ENCODE measurements at places on chromosomes 5 and 9.

GRCh38 chr5:159504857-159505304, 174.6 kb upstream of the IL12B start:
- no peak for DNase-seq

GRCh38 chr9:87122947-87123685, 175.8 kb upstream of the GAS1 start:
- no peak for DNase-seq

GRCh38 chr5:95664204-95664786, 17.7 kb downstream of the RFESD start:
- peak; percentile 19 for DNase-seq

GRCh38 chr5:32379421-32379820, 65.1 kb downstream of the ZFR start:
- no peak for DNase-seq

- DNase-seq: no peak
These were observed 55.5 kb upstream of the ARAP3 start for GRCh38 chr5:141737535-141737934.

DNA sequence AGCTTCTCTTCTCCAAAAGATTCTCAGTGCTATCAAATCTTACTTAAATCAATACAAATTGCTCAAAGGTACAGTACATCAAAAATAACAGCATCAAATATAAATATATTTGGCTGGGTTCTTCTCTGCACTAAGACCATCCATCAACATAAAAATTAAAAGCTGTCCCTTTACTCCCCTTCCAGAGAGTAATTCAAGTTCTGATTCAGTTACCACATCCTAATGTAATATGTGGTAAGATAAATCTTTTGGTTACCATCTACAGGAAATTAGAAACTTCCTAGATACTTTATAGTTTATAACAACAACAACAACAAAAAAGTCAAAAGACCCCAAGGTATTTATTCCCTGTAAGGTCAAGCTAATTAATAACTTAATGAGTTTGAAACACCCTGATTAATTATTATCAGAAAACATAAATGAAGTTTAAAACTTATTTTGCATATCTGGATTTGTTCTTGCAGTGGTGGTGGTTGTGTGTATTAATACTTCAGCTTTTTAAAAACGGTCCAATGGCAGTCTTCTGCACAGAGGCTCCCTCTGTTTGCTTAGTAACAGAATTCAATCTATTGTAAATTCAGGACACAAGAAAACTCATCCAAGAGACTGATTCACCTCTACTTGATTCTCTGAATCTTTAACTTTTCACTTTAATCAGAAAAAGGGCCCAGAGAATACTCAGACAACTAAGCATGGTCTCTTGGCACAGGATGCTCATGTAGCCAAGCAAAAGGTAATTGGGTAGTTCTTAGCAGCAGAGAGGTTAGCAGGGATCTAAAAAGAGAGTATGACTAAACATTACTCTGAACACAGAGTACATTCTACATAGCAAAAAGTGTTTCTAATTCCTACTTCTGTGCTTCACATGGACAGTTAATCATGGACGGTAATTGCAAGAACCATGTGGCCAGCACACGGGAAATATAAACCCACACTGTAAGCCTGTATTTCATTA, 20.1 kb downstream of the DIAPH1 start:
- no peak for DNase-seq

- no peak for DNase-seq
These were observed 10.4 kb downstream of the UBE2D2 start for GRCh38 chr5:139571543-139571942.

- DNase-seq: no peak
These were observed 87.1 kb upstream of the SELENOP start for GRCh38 chr5:42898760-42899159.

GRCh38 chr5:135729321-135729786, 105.1 kb upstream of the SLC25A48 start:
- DNase-seq: no peak

- no peak for DNase-seq
These were observed 128.8 kb upstream of the MAP3K1 start for GRCh38 chr5:56686337-56687195.

- DNase-seq: no peak
These were observed 163.4 kb downstream of the RGS3 start for GRCh38 chr9:113626735-113627495.

- DNase-seq: no peak
These were observed 4.7 kb downstream of the SLC24A2 start for GRCh38 chr9:19784136-19784535.

- DNase-seq: no peak
These were observed 10.5 kb downstream of the SLC38A9 start for GRCh38 chr5:55701462-55702103.

GRCh38 chr5:56279979-56280378, 46.8 kb upstream of the ANKRD55 start:
- no peak for DNase-seq

DNA sequence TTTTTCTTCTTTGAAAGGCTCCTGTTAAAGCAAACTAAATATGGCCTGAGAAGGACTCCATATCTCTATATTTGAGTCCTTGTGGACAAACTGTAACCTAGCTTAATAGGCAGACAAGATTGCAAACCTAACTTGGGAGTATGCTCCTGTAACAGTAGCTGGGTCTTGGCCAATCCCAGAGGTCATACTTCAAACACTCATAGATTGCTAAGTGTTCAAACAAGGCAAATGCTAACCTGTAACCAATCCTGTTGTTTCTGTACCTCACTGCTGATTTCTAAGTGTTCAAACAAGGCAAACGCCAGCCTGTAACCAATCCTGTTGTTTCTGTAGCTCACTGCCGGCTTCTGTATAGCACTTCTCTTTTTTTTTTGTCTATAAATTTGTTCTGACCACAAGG, 50.6 kb upstream of the CLK4 start:
- DNase-seq: no peak

- no peak for DNase-seq
These were observed 55.2 kb upstream of the GAS1 start for GRCh38 chr9:87002517-87002916.

GRCh38 chr9:96031366-96031824, 155.9 kb downstream of the ERCC6L2 start:
- no peak for DNase-seq

- DNase-seq: no peak
These were observed 43.7 kb downstream of the STK10 start for GRCh38 chr5:172144291-172144815.

DNA sequence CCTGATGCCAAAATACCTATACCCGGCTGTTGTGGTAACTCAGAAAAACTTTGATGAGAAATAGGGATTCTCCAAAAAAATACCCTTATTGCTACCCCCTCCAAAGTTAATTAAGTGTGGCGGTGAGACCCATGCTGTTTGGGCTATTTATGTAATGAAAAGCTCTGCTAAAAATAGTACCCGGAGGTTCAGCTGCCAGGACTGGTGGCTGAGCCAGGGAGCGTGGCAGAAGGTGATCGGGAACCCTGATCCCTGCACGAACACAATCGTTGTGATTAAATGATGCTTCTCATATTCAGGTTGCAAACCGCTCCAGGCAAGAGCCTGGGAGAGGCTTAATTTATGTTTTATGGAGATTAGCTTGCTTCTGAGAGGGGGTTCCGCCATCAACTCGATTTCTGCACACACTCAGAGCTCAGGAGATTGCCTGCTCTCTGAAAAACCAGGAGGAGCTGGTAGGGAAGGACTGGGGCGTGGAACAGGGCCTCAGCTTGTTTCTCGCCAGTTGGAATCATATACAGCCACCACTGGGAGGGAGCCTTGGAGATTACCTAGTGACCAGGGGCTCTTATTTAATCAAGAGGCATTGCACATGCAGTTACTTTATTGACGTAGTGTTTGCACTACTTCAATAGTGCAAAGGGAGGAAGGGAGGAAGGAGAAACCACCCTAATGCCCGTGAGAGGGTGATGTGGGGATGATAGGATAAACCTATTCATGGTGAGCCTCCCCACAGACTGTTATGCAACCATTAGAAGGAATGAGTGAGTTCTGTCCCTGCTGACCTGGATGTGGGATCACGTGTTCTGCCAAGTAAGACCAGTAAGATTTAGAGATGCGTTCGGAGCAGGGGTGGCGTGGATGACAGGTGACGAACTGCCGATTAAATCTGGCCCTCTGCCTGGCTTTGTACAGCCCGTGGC, 23.4 kb downstream of the HRH2 start:
- DNase-seq: no peak

- no peak for DNase-seq
These were observed 117.1 kb upstream of the WWC1 start for GRCh38 chr5:168174376-168174775.

- peak; percentile 64 for DNase-seq
These were observed 68.7 kb downstream of the SEMA4D start for GRCh38 chr9:89428901-89429890.

DNA sequence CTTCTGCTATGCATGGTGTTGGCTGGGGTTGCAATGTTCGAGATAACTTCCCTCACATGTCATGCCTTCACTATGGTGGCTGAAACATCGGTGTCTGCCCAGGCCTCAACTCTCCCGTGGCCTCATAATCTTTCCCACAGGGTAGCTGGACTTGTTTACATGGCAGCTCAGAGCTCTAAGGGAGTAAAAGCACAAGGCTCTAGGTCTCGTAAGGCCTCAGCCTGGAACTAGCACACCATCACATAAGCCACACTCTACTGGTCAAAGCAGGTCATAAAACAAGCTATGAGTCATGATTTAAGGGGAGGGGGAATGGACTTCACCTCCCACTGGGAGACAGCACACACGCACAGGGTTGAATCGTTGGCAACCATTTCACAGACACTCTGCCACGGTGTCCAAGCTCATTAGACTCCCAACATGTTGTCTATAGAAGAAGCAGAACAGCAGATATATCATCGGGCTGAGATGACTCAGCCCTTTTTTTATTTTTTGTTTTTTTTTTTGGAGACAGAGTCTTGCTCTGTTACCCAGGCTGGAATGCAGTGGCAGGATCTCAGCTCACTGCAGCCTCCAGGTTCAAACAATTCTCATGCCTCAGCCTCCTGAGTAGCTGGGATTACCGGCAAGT, 66.8 kb upstream of the IL17B start:
- no peak for DNase-seq

DNA sequence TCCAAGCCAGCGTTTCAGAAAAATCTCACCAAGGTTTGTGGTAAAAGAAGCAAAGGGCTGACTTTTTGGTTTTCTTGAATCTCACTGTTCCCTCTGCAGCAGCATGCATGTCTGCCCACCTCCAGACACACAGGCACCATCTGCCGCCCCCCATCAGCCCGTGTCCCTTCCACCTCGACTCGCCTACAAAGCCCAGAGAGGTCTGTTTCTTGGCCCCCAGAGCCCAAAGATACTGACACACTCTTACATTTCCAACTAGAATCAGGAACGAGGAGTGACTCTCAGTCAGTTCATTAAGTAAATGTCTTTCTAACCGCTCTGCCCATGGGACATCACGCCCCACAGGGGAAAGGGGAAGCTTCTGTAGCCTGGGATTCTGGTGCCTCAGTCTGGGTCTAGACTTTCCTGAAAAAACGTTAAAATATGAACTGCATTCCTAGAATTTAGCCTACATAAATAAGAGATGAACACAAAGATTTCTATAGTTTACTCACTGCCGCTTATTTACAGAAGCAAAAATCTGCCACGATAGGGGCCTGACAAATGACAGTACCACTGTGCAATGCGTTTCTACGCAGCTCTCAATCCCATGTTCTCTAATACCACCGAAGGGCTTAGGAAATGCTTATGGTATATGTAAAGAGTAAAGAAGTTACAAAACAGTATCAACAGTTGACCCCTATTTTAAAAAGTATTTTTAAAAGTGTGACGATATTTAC, 4.1 kb downstream of the IL4 start:
- DNase-seq: no peak

DNA sequence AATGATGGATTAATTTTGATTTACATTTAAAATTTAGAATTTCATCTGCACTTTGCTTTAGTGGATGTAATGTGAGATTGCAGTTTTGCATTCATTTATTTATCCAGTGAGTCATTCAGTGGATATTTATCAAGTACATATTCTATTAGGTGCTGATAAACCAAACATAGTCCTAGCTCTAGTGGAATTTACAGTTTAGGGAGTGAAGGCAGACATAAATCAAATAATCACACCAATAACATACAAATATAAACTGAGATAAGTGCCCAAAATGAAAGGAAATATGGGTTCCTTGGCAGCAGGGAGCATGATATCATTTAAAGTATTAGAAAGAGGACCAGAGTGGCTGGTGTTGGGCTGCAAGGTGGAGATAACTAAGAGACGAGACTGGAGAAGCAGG, 14.7 kb upstream of the NIPBL start:
- no peak for DNase-seq

GRCh38 chr5:187617-188451, 3.5 kb upstream of the LRRC14B start:
- no peak for DNase-seq

GRCh38 chr5:138610415-138610917, 35.3 kb upstream of the HSPA9 start:
- DNase-seq: no peak

GRCh38 chr9:127955294-127956015, 17.8 kb upstream of the DPM2 start:
- DNase-seq: peak; percentile 81

GRCh38 chr5:56852228-56853000, 37.1 kb downstream of the MAP3K1 start:
- no peak for DNase-seq

DNA sequence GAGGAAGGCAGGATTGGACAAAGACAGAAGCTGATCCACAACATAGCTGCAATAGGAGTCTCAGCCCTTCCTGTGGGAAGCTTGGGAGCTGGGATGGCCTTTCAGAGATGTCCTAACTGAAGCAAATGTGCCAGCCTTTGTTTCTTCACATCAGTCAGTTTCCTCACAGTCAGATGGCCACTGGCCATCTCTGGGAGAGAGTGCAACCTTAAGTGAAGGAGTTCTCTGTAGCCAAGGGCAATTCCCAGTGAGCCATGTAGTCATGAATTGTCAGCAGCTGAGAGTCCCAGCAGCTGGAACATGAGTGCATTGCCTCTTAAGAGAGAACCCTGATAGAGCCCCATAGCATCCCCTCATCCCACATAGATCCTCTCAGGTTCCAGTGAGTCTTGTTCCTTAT, 89.1 kb upstream of the LIFR start:
- no peak for DNase-seq
